ENCODE measurements at places on chromosomes 4 and X.

DNA sequence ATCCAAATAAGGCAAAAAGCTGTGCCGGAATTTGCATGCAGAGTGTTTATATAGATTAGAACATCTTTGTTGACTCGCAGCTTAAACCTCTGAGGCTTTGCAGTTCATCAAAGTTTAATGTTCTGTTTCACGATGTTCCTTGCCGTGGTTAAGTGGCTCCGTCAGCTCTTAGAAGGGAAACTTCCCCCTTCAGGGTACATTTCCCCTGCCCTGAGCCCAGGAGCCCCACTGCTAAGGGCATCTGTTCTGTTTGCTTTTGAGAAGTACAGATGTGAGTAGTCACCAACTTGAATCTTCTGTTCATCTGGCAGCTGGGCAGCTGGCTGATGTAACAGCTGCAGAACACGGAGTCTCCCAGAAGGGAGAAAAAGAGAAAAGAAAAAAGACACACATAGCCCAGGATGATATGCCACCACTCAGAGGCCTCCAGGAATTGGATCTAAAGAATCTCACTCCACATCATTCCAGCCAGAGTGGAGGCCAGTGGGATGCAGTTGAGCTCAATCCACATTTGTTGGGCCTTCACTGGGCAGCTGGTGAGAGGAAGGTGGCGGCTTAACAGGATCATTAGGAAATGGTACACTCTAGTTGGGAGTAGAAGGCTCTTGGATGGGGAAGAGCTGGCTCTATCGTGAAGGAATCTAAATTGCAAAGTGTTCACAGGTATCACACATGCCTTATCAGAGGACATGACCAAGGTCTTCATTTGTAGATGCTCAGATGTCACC lies 178.7 kb upstream of the RBPJ start:
- DNase-seq: peak; percentile 26

DNA sequence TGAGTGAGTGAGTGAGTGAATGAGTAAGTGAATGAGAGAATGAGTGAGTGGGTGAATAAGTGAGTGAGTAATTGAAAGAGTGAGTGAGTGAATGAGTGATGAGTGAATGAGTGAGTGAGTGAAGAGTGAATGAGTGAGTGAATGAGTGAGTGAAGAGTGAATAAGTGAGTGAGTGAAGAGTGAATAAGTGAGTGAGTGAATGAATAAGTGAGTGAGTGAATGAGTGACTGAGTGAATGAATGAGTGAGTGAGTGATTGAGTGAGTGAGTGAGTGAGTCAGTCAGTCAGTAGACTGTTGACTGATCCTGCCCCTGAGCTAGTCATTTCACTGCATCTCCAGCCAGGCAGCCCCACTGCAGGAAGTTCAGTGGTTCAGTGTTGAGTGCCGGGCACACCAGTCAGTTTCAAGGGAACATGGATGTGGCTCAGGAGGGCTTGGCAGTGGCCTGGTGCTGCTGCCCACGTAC lies 228.4 kb upstream of the PSAPL1 start:
- no peak for DNase-seq

DNA sequence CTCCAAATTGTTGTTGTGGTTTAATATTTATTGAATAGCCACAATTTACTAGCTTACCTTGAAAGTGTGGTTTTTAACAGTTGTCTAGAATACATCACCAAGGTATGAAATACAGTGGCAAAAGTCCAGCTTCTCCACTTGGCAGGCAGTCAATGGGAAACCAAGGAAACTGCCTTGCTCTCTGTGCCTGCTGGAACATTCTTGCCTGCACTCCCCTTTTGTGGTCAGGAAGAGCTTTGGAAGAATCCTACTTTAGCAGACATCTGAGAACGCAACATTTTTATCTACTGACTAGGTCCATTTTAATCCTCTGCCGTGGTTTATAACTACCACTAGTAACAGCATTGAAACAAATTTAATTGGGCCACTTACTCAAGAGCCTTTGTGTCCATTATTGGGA lies 64.5 kb downstream of the TENM3 start:
- DNase-seq: no peak

GRCh38 chrX:74911494-74911893 lies 13.8 kb downstream of the NEXMIF start:
- DNase-seq: no peak

GRCh38 chrX:86407371-86407770 lies 259.1 kb downstream of the DACH2 start:
- no peak for DNase-seq

- DNase-seq: peak; percentile 9
Measured at GRCh38 chrX:68018248-68019203, 414.8 kb downstream of the OPHN1 start.

DNA sequence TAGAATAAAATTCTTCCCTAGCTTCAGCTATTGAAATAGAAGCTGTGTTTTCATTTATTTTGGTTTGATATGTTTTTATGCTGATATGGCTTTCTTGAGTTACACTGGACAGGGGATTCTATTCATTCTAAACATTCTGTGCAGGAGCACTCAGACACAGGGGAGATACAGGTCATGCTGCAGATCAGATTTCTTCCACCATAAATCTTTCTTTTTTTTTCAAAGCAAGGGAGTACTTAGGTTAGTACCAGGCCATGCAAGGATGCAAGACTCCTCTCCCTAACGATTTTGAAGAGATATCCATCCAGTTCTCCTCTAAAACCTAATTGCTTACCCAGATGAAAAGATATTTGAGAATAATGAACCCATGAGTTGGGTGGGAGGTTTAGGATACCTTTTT lies 21.4 kb downstream of the ETDC start:
- no peak for DNase-seq

GRCh38 chrX:149528381-149528780 lies 12.4 kb upstream of the EOLA1 start:
- no peak for DNase-seq

- DNase-seq: no peak
Measured at GRCh38 chrX:93673869-93674271, at the start of gene FAM133A. TSS of gene FAM133A (plus strand) at chrX:93674206. CDS start at chrX:93709420, 35,214 bp downstream.

- DNase-seq: no peak
Measured at GRCh38 chr4:174929346-174929745, 11.2 kb downstream of the ADAM29 start.

GRCh38 chr4:8857766-8858700 lies 13.6 kb downstream of the HMX1 start:
- no peak for DNase-seq

DNA sequence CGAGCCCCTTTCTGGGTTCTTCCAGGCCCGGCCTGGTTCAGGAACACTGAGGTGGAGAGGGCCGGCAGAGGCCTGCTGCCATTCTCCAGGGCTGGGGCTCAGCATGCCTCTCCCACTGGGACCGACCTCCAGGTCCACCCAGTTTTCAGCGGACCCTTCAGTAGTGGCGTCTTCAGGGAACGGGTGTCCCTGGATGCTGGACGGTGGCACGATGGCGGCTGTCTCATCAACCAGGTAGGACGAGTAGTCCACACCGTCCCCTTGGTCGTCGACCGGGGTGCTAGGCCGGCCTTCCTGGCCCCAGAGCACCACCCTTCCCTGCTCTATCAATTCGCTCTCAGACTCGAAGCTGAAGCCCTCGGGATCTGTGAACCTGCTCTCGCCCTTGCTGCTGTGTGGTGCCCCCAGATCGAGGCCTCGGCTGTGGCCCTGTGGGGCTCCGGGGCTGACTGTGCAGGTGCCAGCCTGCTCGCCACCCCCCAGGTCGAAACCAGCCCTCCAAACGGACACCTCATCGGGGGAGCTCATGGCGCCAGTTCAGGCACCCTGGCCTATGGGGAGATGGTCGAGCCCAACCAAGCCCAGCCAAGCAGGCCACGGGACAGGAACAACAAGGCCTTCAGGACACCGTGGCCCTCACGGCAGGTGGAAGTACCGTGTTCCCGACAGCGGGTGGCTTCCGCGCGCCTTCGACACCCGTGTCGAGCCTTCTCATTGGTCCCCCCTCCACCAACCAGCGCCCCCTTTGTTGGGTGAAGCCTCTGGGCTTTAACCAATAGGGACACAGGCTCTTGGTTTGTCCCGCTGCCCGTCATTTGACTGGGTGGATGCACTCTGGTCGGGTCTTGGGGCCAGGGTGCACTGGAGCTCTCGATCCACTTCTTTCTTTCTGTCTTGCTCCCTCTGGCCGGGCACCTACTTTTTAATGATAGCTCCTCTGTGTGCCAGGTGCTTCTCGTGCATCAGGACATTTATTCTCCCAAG lies 814 bp upstream of the LOC101059915 start:
- DNase-seq: no peak

DNA sequence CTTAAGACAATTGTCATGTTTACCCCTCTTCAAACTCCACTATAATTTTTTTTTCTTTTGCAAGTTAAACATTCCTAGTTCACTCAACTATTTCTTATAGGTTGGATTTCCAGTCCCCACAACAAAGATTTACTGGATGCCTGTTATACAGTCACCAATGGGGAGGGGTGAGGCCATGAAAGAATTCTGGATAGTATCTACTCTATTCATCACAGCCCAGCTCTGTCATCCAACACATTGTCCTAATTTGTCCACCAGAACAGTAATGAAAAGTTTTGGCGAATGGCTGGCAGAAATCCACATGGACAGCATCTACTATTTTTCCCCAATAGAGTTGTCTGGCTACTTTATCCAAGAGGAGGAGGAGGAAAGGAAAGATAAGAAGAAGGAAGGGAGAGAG lies 192.7 kb upstream of the S100G start:
- no peak for DNase-seq

DNA sequence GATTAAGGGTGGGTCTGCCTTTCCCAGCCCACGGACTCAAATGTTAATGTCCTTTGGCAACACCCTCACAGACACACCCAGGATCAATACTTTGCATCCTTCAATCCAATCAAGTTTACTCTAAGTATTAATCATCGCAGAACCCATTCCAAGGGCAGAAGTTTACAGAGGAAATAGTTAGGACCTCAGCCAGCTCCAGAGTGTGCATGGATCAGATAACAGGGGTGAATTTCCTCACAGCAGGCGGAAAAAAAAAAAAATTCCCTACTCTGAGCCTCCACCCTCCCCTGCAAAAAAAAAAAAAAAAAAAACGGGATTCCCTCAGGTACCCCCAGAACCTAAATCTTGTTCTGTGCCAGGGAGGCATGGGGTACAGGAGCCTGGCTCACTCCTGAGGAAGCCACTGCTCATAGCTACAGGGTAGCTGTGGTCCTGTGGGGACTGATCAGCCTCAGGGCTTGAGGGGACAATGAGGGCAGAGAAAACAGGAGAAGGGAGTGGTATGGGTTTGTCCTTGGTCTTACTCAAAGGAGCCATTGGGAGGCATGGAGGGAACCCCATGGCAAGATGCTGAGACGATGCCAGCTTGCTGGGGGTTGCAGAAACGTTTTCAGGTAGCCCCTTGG lies 113.0 kb downstream of the DHRSX start:
- DNase-seq: no peak

DNA sequence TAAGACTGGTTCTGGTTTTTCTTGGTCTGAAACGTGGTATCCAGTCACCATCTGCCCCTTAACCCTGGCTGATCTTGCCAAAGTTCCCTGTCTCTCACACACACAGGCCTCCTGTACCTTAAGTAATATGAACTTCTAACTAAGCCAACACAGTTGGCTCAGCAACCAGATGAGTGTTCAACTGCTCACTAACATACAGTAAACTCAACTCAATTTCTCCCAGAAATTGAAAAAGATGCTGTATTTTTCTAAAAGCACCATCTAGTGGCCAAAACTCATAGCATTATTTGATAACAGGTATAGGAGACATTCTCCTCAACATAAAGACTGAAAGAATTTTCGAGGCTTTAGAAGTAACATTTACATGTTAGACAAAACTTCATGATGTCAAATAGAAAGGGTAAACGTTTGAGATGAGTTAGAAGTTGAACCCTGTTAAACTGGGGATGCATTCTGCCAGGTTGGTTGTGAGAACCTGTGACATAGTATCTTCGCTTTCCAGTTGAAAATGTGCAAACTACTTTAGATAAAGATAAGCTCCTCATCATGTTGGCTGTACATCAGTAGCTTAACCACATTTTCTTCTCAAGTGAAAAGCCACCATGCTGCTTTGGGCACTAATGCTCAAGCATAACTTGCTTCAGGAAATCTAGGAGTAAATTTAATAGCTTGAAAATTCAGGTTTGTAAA lies 31.2 kb downstream of the CCNI start:
- no peak for DNase-seq

- no peak for DNase-seq
Measured at GRCh38 chr4:61723492-61723891, 523.4 kb downstream of the ADGRL3 start.

DNA sequence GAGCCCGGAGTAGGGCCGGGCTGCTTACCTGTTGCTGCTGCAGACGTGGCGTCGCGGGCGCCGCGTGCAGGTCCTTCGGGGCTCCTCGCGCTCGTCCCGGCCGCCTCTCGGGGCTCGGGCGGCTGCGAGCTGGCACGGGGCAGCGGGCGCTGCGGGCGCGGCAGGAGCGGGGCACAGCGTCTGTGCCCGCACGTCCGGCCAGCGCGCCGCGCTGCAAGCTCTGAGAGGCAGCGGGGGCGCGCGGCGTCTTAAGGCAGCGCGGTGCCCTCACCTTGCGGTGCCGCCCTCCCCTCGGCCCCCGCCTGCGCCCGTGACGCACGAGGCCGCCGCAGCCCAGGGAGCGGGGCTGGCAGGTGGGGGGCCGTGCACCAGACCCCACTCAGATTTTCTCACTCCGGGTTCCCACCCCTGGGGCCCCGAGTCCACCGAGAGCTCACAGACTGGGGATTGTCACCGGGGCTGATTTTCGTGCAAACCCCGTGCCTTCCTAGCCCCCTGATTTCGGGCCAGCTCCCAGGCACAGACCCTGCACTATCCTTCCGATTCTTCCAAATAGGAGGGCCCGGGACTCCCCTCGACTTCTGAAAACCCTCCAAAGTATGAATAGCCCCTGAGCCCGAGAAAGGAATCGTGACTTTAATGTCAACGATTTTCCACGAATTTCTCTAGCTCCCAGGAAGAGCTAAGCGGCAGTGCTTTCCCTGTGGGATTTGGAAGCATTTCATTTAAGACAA lies at the start of gene GPR101:
GPR101 (minus strand) TSS at position 222 of the 734 bp plus-strand sequence. CDS start 2,321 bp downstream, outside the sequence.
- no peak for DNase-seq

Data from inflammatory macrophage treated with lipopolysaccharide for 1 hour (primary cell).